SJSA1 (cell line): ENCODE measurements at places on chromosomes 7 and 10.

DNA sequence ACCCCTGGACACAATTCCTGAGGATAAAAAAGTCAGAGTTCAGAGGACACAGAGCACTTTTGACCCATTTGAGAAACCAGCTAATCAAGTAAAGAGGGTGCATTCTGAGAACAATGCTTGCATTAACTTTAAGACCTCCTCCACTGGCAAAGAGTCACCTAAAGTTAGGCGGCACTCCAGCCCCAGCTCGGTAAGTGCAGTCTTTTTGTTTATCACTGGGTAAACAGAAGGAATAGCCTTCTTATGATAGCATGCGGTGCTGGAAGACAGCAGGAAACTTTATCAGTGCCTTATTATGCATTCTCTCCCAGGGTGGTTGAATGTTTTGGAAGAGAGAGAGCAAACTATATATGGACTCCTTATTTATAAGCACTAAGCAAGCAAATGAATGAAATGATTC, 130.5 kb downstream of the CDK14 start:
- DNase-seq, result peak; percentile 52

DNA sequence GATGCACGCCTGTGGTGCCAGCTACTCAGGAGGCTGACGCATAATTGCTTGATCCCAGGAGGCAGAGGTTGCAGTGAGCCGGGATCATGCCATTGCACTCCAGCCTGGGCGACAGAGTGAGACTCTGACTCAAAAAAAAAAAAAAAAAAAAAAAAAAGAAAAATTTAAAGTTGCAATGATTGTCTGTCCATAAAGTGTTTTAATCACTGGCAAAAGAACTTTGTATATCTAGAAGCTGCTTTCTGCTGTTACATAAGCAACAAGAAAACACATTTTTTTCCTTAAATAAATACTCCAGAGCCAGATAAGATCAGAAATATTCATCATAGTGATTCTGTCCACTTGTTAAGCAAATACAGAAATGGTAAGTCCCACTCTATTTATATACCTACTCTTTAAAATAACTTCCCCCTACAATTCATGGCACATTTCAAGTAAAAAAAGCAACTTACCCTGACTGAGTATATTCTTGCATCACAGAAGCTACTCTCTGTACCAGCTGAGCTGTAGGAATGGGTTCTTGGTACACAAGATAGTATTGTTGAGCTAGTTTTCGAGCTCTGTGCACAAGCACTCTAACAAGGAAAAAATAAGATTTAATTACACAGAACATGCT, 7.6 kb downstream of the PSMA2 start:
- no peak for DNase-seq

- DNase-seq, result no peak
Measured at GRCh38 chr7:50791938-50792341, 9.2 kb upstream of the GRB10 start.

DNA sequence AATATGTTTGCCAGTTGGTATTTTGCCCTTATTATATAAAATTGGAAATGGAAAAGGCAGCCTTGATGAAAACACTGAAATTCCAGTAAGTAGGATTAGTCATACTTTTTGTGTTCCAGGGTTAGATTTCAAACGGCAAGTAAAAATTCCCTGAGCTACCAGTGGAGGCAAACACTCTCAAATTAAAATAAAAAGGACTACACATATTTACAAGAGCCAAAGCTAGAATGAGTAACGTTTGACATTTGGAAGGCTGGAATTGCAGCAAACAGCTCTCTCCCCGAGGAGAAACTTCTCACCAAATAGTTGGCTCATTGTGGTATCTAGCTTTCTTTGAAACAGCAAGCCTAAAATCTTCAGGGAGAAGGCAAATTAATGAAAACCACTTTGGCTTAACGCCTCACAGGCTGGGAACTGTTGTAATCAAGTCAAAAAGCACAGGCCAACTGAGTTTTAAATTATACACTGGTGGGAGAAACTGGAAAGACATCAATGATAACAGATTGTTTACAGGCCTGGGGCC, 288.4 kb downstream of the SNX13 start:
- DNase-seq, result no peak

GRCh38 chr7:5649641-5650040, 131.8 kb downstream of the RNF216 start:
- DNase-seq, result no peak

GRCh38 chr7:80954191-80954590, 35.3 kb upstream of the SEMA3C start:
- DNase-seq, result no peak

GRCh38 chr10:4033341-4033896, 248.4 kb upstream of the KLF6 start:
- DNase-seq, result no peak

DNA sequence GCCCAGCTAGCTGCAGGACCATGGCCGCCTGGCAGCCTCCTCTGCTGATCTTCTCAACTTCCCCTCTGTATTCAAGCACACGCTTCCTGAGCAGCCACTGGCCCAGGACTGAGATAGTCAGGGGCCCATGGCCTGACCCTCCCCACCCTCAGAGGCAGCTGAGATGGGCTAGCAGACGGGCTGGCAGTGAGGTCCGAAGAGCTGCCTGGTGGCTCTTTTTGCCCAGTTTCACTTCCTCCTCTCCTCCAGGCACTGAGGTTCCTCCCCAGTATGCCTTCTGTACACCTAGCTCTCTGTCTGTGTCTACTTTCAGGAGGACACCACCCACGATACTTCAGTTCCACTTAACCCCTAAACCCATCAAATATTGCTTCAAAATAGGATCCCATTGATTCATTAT, 395.6 kb downstream of the TNS3 start:
- no peak for DNase-seq

DNA sequence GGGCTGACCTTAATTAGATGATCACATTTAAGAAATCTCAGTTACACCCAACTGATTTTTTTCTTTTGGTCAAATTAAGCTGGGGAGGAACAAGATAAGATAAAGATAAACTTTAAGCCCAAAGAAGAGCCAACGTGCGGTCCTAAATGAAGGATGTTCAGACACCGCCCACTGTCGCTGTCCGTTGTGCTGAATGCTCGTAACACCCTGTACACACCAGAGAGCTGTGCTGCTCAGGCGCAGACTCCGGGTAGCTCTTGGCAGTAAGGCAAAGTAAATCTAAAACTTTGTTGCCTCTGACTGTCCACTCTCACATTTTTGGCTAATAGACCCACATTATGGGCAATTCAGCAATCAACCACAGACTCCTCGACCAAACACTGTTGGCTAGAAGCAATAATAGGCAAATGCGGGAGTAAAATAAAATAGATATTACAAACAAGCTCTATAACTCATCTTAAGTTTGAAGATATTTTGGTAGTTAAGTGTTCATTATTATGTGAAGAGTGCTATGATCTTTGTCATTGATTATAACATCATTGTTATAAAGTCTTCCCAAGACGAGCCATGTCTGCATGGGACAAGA, 57.1 kb downstream of the PLPP4 start:
- no peak for DNase-seq

GRCh38 chr7:110944966-110945644, 145.8 kb upstream of the LRRN3 start:
- no peak for DNase-seq

GRCh38 chr10:24488631-24489030, 235.1 kb downstream of the ARHGAP21 start:
- DNase-seq, result no peak

DNA sequence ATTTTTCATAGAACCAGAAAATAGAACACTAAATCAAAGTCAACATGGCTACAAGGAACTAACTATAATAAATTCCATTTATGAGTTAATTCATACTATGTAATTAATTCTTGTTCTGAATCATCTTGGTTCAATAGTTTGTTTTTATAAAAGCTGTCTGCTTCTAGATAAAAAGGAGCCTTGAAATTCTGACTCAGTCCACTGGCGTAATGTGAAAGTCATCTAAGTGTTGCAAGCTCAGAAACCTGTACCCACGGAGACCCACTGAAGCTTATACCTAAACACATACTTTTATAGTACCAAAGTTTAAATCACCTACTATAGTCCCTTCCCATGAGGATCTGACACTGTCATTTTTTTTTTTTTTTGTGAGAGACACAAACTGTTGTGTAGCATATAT, 489.4 kb downstream of the SEMA3D start:
- no peak for DNase-seq

DNA sequence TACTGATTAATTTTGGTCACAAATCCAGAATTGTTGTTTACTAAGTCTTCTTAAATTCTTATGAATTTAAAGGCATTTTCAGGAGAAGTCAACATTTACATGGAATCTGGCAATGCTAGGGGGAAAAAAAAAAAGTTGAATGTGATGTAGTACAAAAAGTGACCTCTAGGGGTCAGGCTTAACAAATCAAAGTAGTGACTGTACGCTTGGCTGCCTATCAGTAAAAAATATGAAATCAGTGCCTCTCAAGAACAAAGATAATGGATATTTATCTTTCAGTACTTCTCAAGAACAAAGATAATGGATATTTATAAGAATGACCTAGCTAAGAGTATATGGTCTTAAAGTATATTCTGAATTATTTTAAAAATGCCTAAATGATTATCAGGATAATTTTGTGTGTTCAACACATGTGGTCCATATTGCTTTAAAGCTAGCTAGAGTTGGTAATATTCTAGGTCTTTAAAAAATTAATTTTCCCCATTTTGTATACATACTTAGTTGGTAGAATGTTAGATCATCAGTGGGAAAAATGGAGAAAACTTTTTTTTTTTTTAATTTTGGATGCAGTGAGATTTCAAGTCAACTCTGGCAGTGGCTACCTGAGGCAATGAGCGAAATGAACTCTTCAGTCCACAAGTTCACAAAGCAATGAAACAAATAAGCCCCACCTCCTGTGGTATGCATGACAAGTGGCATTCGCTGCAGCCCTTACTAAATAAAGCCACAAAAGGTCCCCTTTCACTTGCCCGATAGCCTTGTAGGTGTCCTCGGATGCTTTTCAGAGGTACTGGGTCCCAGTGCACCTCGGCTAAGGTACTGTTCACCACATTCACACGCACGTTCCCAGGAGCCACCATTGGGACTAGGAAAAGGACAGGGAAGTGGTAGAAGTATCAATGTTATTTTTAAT, 51.2 kb upstream of the LAMB4 start:
- DNase-seq, result no peak

GRCh38 chr10:10092581-10092980, 925.1 kb upstream of the CELF2 start:
- DNase-seq, result no peak
